SJSA1 (cell line): ENCODE measurements at places on chromosomes 3 and 15. TPM values are rescaled to one million over a fixed set of nuclear protein-coding genes. Genes with fewer than 3 reads are reported as not detected.

The RAD51 gene
- total RNA-seq = 32.3 and 33.3 TPM in 2 replicates

The CLDND1 gene
- 139 and 213 TPM in 2 replicates for total RNA-seq

The ATP13A4 gene
- total RNA-seq = not detected in 2 replicates

The TRIM42 gene
- not detected in 2 replicates for total RNA-seq

The FAM107A gene
- not detected in 2 replicates for total RNA-seq

The TXNRD3 gene
- total RNA-seq = 6.0 and 7.4 TPM in 2 replicates

The CCR3 gene
- 0.29 and 0.66 TPM in 2 replicates for total RNA-seq

The SAMD7 gene
- not detected in 2 replicates for total RNA-seq

DNA sequence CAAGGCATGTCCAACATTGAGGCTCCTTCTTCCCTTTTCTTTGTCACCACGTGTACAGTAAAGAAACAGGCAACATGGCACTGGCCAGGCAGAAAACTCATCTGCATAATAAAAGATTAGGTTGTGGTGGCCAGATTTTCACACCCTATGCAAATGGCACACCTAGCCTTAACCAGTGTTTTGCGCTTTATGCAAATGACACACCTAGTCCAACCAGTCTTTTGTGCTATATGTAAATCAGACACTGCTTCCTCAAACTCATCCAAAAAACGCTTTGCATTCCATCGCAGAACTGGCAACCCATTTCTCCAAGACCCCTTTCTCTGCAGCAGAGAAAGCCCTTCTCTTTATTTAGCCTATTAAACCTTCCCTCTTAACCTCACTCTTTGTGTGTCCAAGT lies 109.1 kb downstream of the ZNF385D start:
- no peaks in the 10 kb centered on the region for H3K36me3 ChIP-seq
- no peaks in the 10 kb centered on the region for H3K27me3 ChIP-seq
- DNase-seq = no peak
- no peak overlapping the region for H3K4me3 ChIP-seq
- H3K27ac ChIP-seq = no peak overlapping the region

DNA sequence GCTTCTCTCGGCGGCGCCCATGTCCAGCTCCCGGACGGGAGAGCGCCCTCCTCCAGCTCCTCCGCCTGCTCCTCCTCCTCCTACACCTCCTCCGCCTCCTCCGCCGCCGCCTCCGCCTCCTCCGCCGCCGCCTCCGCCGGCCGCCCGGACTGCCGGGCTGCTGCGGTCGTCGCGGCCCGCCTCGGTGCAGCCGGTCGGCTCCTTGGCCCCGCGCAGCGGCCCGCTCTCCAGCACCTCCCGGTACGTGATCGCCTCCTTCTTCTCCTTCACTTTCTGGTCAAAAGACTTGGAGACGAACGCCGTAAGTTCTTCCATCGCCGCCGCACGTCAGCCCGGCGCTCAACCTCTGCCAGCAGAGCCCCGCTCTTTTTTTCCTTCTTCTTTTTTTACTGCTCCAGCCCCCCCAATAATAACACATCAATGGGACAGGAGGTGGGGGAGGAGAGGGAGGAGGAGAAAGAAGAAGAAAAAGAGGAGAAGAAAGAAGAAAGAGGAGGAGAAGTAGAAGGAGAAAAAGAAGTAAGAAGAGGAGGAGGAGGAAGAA lies 438 bp downstream of the SHOX2 start:
- peak overlapping the region; percentile 39 for H3K27ac ChIP-seq
- peak overlapping the region; percentile 82 for H3K4me3 ChIP-seq
- peaks cover 18% of the 10 kb centered on the region for H3K36me3 ChIP-seq
- H3K27me3 ChIP-seq = no peaks in the 10 kb centered on the region
- H3K4me1 ChIP-seq = peaks cover 16% of the 10 kb centered on the region
- DNase-seq = peak; percentile 60

DNA sequence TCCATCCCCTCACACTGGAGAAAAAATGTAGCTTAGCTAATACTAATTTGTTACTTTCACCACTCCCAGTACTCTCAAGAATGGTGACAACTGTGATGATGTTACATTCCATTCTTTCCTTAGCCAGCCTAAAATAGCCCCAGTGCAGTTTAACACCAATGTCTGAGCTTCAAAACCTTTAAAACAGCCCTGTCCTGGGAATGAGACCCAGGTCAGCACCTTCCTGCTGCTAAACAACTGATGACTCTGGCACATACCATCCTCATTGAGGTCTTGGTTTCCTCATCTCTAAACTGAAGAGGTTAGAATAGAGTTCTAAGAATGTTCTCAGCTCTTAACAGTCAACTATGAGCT lies 3.8 kb downstream of the SCAMP2 start:
- H3K27me3 ChIP-seq = no peaks in the 10 kb centered on the region
- H3K4me3 ChIP-seq = no peak overlapping the region
- peaks cover 27% of the 10 kb centered on the region for H3K36me3 ChIP-seq
- DNase-seq = no peak
- no peak overlapping the region for H3K27ac ChIP-seq
- peaks cover 12% of the 10 kb centered on the region for H3K4me1 ChIP-seq

DNA sequence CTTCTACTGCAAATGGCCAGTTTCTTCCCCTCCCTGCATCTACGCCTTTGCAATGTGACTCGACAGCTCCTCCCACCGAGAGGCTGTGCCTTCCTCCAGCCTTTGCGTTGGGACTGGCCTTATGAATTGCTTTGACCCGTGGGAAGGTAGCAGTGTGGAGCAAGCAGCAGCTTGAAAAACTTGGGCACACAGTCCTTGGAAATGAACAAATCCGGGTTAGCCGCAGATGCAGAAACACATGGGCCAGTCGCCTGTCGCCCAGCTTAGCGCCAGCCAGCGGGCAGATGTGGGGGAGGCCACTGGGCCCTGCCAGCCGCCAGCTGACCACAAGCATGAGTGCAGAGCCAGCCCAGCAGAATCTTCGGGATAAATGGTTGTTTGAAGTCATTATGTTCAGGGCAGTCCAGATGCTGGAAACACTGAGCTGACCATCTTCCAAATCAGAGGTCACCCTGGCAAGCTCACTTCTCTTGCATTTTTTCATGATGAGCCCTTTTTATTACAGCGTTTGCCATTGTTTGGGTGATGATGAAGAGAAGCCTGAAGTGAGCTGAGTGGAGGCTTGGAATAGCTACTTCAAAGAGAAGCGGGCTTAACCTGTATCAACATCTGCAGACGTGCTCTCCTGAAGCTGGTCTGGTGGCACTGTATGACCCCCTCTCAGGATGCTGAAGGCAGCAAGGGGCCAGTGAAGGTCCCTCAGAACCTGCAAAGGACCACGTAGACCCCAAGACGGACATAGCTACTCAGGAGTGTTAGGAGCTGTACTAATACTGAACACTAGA lies 9.8 kb downstream of the SELENOS start:
- peaks cover 51% of the 10 kb centered on the region for H3K4me1 ChIP-seq
- DNase-seq = peak; percentile 75
- peaks cover 45% of the 10 kb centered on the region for H3K36me3 ChIP-seq
- H3K27me3 ChIP-seq = no peaks in the 10 kb centered on the region

- no peaks in the 10 kb centered on the region for H3K36me3 ChIP-seq
- H3K27me3 ChIP-seq = no peaks in the 10 kb centered on the region; the same call in 1 of the 2 replicates
- no peak overlapping the region for H3K27ac ChIP-seq
Observed at GRCh38 chr15:76149291-76149915, 89.6 kb downstream of the TMEM266 start.

GRCh38 chr3:58622436-58622835 lies 44.1 kb downstream of the FAM3D start:
- no peak overlapping the region for H3K27ac ChIP-seq
- H3K4me3 ChIP-seq = no peak overlapping the region
- H3K27me3 ChIP-seq = no peaks in the 10 kb centered on the region
- no peak for DNase-seq

DNA sequence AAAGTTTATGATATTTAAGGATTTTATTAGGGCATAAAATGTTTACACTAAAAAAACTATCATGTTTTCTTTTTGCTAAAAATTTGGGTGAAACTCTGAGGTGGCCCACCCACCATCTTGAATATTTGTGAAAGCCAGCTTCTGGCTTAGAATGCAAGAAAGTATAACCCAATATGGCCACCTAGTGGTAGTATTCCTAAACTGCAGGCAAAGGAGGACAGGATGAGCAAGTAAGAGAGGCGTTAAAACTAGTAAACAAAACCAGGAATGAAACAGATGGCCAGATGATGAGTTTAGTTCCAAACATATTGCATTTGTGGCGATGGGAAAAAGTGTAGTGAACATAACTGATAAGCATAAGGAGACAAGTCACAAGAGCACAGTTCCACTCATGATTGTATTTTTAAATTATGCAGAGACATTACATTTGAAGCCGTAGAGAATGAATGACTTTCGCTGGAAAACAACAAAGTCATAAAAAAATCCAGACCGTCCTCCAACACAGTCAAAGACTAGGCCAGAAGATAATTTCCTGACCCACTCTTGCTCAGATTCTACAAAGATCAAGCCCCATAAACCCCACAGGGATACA lies 103.3 kb upstream of the PRTG start:
- peaks cover 87% of the 10 kb centered on the region for H3K36me3 ChIP-seq
- H3K4me3 ChIP-seq = no peak overlapping the region
- peak; percentile 74 for DNase-seq
- H3K4me1 ChIP-seq = peaks cover 3% of the 10 kb centered on the region; the same call in 1 of the 2 replicates
- no peak overlapping the region for H3K27ac ChIP-seq

GRCh38 chr15:74127954-74128784 lies 2.2 kb upstream of the ISLR2 start:
- peaks cover 8% of the 10 kb centered on the region for H3K4me1 ChIP-seq
- peaks cover 89% of the 10 kb centered on the region for H3K27me3 ChIP-seq
- DNase-seq = no peak
- no peak overlapping the region for H3K4me3 ChIP-seq

GRCh38 chr3:58495101-58495500 lies 3.2 kb downstream of the KCTD6 start:
- H3K36me3 ChIP-seq = peaks cover 5% of the 10 kb centered on the region
- no peak overlapping the region for H3K27ac ChIP-seq
- no peak overlapping the region for H3K4me3 ChIP-seq
- H3K4me1 ChIP-seq = peaks cover 25% of the 10 kb centered on the region
- no peak for DNase-seq
- H3K27me3 ChIP-seq = no peaks in the 10 kb centered on the region

DNA sequence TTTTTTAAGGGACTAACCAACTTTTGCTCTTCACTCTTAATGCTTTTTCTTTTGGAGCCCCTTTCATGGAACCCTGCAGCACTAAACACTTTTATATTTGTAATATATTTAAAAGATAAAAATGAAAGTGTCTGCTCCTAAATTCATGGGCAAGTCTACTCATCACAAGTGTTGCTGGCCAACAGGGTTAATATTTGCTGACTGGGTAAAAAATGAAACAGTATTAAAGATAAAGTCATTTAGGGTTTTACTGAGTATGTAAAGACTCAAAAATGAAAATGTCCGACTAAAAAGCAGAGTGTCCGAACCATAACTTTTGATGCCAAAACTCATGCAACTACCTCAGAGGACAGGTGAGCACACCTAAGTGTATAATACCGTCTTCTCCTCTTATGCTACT lies 54.0 kb downstream of the MOBP start:
- H3K36me3 ChIP-seq = no peaks in the 10 kb centered on the region
- no peaks in the 10 kb centered on the region for H3K27me3 ChIP-seq
- no peak for DNase-seq
- H3K27ac ChIP-seq = no peak overlapping the region

GRCh38 chr3:129952556-129953355 lies 21.8 kb upstream of the TRH start:
- H3K27ac ChIP-seq = no peak overlapping the region
- H3K4me3 ChIP-seq = no peak overlapping the region
- no peaks in the 10 kb centered on the region for H3K4me1 ChIP-seq
- no peak for DNase-seq
- H3K36me3 ChIP-seq = no peaks in the 10 kb centered on the region
- no peaks in the 10 kb centered on the region for H3K27me3 ChIP-seq

DNA sequence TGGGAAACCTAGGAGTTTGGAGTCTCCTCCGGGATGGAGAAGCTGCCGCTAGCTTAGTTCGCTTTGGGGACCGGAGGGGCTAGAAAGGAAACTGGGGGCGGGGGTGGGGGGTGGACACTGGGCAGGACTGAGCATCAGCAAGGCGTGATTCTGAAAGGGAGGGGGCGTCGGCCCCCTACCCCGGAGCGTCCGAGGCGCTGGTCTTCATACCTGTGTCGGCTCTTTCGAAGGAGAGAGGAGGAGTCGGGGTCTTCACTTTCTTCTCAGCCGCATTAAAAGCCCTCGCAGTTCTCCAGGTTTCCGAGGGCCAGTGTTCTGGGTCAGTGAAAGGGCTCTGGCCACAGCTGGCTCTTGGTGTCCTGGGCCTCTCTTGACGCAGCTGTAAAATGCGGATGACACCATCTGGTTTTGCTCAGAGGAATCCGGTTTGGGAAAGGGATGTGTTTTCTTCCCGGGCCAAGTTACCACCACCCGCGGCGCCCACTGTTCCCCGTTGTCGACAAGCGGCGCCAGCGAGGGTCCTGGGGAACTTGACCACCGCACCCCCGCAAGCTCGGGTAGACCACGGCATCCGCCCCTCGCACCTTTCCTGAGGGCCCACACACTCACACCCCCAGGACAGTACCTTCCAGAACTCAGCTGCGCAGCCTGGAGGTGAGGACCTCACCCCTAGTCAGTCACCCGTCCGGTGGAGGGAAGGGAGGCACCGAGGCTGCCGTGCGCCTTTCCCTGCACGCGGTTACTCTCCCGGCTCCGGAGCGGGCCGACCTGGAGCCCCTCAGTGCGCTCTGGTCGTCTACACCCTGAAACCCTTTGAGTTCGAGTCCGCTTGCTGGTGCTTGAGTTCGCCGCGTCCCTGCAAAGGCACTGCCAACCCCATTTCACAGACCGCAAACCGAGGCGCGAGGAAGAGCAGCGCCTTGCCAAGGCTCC lies 660 bp downstream of the CCK start:
- no peak overlapping the region for H3K27ac ChIP-seq
- H3K4me3 ChIP-seq = no peak overlapping the region
- H3K36me3 ChIP-seq = no peaks in the 10 kb centered on the region
- peaks cover 48% of the 10 kb centered on the region for H3K27me3 ChIP-seq
- no peak for DNase-seq

GRCh38 chr3:23442598-23443383 lies 239.7 kb downstream of the UBE2E2 start:
- H3K4me1 ChIP-seq = no peaks in the 10 kb centered on the region
- no peaks in the 10 kb centered on the region for H3K27me3 ChIP-seq
- H3K27ac ChIP-seq = no peak overlapping the region
- H3K4me3 ChIP-seq = no peak overlapping the region
- H3K36me3 ChIP-seq = no peaks in the 10 kb centered on the region
- DNase-seq = no peak

DNA sequence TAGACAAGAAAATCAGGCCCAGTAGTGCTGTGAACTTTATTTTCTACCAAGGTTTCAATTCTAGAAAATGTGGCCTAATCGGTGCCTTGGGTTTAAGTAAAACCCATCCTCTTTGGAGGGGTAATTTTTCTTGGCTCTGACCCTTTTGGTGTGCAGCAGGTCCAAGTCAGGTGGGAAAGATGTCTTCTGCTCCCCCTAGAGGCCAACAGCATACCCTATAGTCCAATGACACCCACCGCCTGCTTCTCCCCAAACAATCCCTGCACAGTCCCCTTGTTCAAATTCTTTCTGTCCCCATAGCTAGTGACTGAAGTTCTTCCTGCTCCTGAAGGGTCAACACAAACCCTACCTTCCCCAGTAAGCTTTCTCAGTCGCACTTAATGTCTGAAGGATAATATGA lies 261.8 kb upstream of the GOLGA6L4 start:
- H3K4me1 ChIP-seq = no peaks in the 10 kb centered on the region
- no peak for DNase-seq
- H3K4me3 ChIP-seq = no peak overlapping the region
- H3K27ac ChIP-seq = no peak overlapping the region
